T-helper 1 cell (primary cell): ENCODE measurements at places on chromosomes 7 and 10.

- DNase-seq, result no peak
Observed at GRCh38 chr7:34392972-34393371, 265.0 kb upstream of the NPSR1 start.

DNA sequence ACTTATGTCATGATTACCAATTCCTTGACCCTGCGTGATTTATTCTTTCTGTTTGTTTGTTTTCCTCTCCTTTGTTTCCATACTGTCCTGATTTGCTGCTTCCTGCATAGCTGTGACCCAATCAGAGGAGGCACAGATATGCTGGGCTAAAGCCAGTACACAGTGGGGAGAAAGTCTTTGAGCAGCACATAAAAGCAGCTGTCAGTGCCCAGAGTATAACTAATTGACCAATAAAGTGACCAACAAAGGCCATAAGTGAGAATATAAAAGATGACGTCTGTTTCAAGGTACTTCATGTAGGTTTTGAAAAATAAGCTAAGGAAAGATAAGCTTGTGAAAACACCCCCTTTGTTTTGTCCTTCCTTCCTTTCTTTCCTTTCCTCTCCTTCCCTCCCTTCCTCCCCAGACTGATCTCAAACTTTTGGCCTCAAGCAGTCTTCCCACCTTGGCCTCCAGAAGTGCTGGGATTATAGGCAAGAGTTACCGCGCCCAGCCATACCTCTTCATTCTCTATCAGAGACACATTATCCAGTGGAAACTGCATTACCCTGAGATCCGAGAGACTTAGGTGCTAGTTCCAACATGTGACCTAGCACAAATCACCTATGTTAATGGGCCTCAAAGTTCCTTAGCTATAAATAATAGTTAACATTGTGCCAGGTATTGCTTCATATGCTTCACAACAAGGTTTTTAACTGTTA lies 17.0 kb downstream of the BCAP29 start:
- no peak for DNase-seq

- DNase-seq, result no peak
Observed at GRCh38 chr10:100788002-100788903, 42.9 kb downstream of the PAX2 start.

DNA sequence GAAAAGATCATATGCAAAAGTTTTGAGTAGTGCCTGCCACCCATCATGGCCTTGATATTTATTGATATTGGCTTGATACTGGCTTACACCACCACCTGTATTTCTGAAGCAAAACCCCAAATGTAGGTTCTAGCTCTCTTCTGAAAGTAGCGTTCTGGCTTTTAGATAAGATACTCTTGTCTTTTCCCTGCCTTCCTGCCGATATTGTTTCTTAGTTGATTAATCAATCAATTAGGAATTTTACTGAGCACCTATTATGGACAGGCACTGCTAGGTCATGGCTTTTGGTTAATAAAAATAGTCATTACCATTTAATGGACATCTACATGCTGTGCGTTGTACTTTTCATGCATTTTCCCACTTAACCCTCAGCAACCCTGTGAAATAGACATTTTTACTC lies 7.9 kb downstream of the SFRP5 start:
- DNase-seq, result no peak

- no peak for DNase-seq
Observed at GRCh38 chr10:106991091-106991490, 173.4 kb downstream of the SORCS1 start.

DNA sequence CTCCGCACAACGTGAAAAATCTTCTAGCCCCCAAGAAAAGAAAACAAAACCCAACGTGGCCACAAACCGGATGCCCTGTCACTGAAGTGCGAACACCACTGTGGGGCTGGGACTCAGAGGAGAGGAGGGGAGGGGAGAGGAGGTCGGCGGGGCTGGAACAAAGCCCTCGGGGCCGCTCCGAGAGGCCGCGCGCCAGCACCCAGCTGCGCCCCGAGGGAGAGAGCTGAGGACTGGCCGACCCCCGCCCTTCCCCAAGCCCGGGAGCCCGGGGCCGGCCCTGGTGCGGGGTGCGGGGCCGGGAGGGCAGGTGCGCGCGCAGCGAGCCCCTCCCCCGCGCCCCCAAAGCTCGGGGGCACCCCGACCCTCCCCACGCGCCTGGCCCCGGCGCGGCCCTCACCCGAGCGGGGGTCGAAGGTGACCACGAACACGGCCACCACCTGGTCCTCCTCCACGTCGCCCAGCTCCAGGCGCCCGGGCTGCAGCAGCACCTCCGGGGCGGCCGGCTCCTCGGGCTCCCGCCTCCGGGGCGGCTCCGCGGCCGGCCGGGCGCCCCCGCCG lies 398 bp downstream of the DENND11 start:
- DNase-seq, result peak; percentile 74
